ENCODE measurements at places on chromosomes 6 and 20.

- peak; percentile 61 for DNase-seq
Observed at GRCh38 chr6:169328112-169328801, 74.6 kb upstream of the THBS2 start.

GRCh38 chr6:11358904-11359830, 126.7 kb upstream of the NEDD9 start:
- no peak for DNase-seq

- no peak for DNase-seq
Observed at GRCh38 chr6:29561606-29562181, 2.2 kb upstream of the UBD start.

- peak; percentile 72 for DNase-seq
Observed at GRCh38 chr6:145015739-145016558, 719.4 kb downstream of the EPM2A start.

- DNase-seq: no peak
Observed at GRCh38 chr20:58863044-58863790, 10.7 kb downstream of the GNAS start.

DNA sequence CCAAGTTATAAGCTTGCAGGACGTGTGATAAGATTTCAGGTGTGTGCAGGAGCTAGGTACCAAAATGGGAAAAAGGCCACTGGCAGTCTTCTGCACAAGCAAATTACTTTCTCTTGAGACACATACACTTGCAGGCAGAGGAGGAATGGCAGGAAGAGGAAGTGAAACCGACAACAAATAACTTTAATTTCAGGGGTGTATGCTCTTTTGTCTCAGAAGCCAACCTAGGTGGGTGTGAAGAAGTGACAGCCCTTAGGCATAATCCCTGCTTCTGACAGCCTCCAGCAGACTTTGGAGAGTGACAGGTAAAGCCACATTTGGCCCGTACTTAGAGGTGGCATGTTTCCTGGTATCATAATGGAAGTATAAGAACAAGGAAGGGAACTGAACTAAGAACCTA, 118.8 kb upstream of the TRAF3IP2 start:
- DNase-seq: no peak

DNA sequence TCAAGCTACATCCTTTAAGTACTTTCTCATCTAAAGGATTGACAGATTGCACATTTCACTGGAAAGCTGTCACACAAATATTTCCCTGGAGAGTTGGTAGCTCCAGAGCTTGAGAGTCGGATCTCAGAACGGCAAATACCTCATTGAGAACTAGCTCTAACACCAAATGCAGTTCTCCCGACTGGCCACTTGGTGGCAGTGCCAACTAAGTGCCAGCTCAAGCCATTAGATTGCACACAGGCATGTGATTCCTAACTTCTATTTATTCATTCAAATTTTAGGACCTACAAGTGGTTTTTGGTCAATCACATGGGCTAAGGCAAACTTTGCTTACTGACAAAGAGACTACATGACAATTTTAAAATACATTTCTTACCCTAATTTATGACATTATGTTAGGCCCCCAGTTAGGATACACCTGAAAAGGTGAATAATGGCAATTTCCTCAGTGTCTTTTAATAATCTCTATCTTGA, 7.9 kb upstream of the MCHR2 start:
- DNase-seq: peak; percentile 21

GRCh38 chr6:92756912-92757311, 662.4 kb downstream of the EPHA7 start:
- no peak for DNase-seq

GRCh38 chr20:1010659-1011058, 8.5 kb upstream of the RSPO4 start:
- no peak for DNase-seq

DNA sequence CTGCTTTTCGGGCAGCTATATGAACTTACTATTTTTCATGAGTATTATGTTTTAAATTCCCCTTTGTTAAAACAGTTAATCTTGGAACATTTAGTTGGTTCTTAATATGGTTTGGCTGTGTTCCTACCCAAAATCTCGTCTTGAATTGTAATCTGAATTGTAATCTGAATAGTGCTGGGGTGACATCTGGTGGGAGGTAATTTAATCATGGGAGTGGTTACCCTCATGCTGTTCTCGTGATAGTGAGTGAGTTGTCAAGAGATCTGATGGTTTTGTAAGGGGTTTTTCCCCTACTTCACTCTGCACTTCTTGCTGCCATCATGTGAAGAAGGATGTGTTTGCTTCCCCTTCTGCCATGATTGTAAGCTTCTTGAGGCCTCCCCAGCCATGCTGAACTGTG, 305.4 kb upstream of the MAP3K7 start:
- no peak for DNase-seq

GRCh38 chr6:147776631-147777213, 268.2 kb downstream of the SAMD5 start:
- DNase-seq: no peak

GRCh38 chr6:113600551-113601339, 256.4 kb upstream of the MARCKS start:
- no peak for DNase-seq

DNA sequence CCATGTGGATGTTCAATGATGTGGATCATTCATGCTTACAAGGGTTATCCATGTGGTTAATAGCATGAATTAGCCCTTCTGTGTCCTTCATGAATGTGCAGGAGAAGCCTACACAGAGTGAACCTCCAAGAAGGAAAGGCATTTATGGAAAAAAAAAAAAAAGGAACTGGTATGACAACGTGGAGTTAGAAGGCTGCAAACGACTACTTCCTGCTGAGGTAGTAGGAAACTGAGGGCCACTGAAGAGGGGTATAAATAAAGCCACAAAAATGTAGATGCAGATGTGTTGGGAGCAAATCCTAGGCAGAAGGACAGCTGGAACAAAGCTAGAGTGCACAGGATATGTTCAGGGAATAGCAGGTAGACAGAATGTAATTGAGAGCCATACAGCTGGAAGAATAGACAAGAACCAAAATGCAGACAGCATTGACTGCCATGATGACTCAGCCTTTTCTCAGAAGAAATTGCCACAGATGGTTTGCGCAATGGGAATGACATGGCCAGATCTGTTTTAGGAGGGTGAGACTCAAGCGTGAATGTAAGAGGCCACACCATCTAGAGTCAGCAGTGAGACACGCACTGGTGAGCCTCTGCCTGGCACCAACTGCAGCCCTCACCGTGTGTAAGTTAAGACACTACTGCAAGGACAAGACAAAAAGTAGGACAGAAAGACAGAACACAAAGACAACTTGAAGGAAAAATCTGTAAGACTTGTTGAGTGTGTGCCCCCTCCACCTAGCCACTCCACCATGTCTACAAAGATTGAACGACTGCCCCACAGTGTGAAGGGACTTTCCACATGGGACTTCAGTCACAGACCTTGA, 79.8 kb downstream of the KIF13A start:
- peak; percentile 95 for DNase-seq
